Activated T-helper 1 cell treated with anti-CD3 and anti-CD28 coated beads, Interleukin-12 subunit alpha, Interleukin-12 subunit beta, Interleukin-2, Interleukin-4 antibody, amounts not matched to agents 30 ng/mL and 10 ng/mL and 1 ng/mL, durations not matched to agents 14 hours and 24 hours and 36 hours (primary cell): ENCODE measurements at places on chromosomes 4 and X.

DNA sequence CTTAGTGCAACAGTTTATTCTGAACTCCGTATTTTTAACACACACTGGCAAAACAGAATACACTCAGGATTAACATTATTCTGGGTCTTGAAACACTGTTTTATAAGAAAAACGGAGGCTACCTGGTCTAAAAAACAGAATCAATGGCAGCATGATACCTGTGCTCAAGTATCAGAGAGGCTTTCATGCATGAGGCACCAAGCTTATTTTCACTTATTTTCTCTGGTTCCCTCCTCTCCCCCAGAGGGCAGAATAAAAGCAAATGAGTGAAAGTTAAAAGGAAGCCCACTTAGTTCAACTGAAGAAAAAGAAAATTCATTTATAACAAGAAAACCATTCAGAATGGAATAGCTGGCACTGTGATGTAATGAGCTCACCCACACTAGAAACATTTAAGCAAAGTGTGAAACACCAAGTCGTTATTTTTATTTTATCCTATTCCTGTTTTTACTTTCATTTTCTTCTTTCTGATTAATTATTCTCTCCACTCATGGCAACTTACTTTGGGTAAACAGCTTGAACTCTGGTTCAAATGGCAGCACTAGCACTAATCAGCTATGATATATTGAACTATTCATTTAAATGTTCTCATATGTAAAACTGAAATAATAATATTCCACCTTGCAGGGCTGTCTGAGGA lies 211.8 kb downstream of the PPP3CA start:
- H3K4me1 ChIP-seq = peaks cover 10% of the 10 kb centered on the region
- no peak for DNase-seq
- H3K4me3 ChIP-seq = no peak overlapping the region
- H3K27ac ChIP-seq = no peak overlapping the region
- no peaks in the 10 kb centered on the region for H3K27me3 ChIP-seq
- H3K36me3 ChIP-seq = no peaks in the 10 kb centered on the region

DNA sequence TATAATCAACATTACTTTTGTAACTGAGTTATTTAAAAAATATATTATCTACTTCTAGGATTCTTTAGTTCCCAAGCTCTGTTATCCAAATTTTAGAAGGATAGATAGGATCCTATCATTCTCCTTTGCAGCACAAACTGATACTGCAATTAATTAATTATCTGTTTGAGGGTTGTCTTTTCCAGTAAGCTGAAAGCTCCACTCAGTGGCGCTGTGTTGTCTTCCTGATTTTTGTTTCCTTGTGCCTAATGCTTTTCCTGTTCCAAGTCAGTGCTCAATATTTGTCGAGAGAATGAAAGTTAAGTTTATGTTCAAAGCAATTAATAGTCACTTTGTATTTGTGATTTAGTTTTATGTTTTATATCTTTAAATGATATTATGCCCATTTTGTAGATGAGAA lies 107.4 kb upstream of the ANK2 start:
- no peaks in the 10 kb centered on the region for H3K4me1 ChIP-seq
- no peak overlapping the region for H3K27ac ChIP-seq
- H3K27me3 ChIP-seq = peaks cover 5% of the 10 kb centered on the region
- H3K36me3 ChIP-seq = no peaks in the 10 kb centered on the region

GRCh38 chr4:180134091-180134866 lies 2108.9 kb upstream of the TENM3 start:
- no peaks in the 10 kb centered on the region for H3K36me3 ChIP-seq
- no peak for DNase-seq
- no peaks in the 10 kb centered on the region for H3K27me3 ChIP-seq
- H3K4me3 ChIP-seq = no peak overlapping the region
- no peak overlapping the region for H3K27ac ChIP-seq

DNA sequence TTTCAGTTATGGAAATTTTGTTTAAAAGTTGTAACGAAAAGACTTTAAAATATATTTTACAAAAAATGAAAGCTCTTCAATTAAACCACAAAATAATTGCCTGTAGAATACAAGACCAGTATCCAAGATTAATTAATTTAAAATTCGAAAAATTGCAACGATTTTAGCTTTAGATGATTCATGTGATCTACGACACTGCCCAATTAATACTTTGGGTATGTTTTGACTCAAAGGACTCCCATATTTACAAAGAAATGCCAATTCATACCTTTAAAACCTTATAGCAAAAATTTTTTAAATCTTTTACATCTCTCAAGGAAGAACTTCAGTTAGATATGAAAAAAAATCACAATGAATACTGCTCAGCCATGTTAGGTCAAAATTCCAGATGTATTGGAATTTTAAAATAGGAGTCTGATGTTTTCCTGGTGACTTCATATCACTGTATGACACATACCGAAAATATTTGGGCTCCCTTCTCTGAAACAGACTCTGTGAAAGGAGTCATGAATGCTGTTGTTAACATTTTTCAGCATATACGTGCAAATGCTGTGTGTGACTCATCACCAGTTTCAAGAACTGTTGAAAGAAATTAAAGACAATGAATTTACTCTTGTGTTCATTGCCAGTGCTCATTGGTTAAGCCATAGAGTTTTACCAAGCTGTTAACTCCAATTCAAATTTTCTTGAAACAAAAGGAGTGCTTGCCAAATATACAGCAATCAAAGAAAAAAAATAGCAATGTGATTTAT lies 13.8 kb upstream of the SMS start:
- H3K4me3 ChIP-seq = no peak overlapping the region
- peak overlapping the region; percentile 67 for H3K27ac ChIP-seq
- H3K4me1 ChIP-seq = peaks cover 35% of the 10 kb centered on the region
- H3K27me3 ChIP-seq = no peaks in the 10 kb centered on the region
- no peak for DNase-seq

GRCh38 chr4:54838301-54838700 lies 180.5 kb downstream of the KIT start:
- no peak for DNase-seq
- H3K4me1 ChIP-seq = no peaks in the 10 kb centered on the region
- no peak overlapping the region for H3K4me3 ChIP-seq
- no peak overlapping the region for H3K27ac ChIP-seq
- H3K27me3 ChIP-seq = peaks cover 3% of the 10 kb centered on the region

DNA sequence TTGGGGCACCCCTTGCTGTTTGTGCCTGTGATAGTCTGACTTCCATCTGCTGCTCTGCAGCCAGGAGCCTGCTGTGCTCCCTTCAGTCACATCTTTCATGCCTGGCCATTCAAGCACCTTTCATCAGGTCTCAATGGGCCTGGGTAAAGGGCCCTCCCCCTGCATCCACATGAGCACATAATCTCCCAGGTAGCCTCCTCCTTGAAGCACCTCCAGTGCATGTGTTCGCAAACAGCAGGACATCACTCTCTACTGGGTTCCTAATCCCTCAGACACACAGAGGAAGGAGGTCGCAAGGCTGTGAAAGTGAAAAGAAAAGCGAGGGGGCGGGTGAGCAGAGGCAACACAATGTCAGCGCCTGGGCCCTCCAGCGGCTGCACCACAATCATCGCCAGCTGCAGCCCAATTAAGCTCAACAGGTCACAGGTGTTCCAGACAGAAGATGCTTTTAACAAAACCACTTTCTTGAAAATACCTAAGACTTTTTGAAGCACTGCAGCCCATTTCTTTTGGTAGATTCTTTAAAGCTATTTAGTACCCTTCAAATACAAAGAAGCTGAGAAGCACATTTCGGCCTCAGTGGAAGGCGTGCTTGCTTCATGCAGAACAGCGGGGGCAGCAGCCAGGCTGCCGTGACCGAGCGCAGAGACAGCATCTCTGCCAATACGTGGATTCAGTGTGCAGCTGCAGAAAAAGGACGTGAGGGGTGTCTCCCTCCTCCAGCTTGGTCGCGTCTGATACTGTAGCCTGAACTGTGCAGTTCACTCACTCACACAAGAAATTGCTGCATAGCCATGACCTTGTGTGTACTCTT lies 92.2 kb upstream of the SPRY1 start:
- H3K27ac ChIP-seq = peak overlapping the region; percentile 8
- H3K27me3 ChIP-seq = no peaks in the 10 kb centered on the region
- no peak overlapping the region for H3K4me3 ChIP-seq
- H3K4me1 ChIP-seq = peaks cover 27% of the 10 kb centered on the region
- peaks cover 7% of the 10 kb centered on the region for H3K36me3 ChIP-seq

- H3K4me1 ChIP-seq = no peaks in the 10 kb centered on the region
- H3K27ac ChIP-seq = no peak overlapping the region
- no peaks in the 10 kb centered on the region for H3K27me3 ChIP-seq
- no peaks in the 10 kb centered on the region for H3K36me3 ChIP-seq
- H3K4me3 ChIP-seq = no peak overlapping the region
- DNase-seq = no peak
Measured at GRCh38 chrX:45352611-45353010, 151.9 kb upstream of the DIPK2B start.

DNA sequence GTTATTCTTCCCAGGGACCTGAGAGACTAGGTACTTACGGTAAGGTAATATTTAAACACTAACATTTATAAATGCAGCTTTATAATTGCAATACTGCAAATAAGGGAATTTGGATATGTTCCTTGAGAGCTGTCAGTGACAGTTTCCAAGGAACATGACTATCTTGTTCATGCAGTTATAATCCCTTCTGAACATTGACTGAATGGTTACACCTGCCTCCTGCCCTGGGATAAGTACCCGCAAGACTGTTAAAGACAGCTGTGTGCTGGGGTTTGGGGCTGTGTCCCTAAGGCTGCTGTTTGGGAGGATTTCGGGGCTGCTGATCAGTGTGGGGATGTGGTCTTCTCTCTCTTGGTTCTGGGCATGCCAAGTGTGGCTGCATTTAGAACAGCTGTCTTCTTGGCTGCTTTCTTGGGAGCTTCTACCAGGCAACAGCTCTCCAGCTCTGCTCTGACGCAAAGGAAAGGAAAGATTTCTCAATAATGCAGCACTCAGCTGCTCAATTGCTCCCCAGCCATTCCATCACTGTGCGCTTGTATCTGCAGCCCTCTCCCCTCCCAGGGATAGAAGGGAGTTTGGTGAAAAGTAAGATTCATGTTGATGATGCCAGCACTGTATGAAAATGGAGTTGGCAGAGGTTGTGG lies 298.8 kb upstream of the TAPT1 start:
- no peaks in the 10 kb centered on the region for H3K4me1 ChIP-seq
- no peak overlapping the region for H3K27ac ChIP-seq
